ENCODE measurements at places on chromosomes 1 and 21.

DNA sequence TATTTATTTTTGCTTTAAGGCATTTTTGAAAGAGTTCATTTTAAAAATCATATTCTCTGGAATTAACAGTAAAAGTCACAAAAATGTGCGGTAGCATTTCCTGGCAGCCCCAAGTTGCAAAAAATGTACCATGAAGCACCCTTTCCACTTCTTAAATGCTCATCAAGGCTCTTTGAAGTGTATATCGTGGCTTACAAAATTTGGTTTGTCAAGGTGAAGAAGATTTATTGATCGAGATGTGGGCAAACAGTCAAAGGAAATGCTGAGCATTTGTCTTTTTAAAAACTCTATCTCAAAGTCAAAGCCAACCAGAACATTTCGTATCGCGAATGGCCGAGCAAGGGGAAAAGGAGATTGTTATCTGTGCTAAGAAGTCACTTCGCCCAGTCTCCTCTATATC is 277.5 kb upstream of the KAZN start:
- DNase-seq, result no peak

GRCh38 chr1:182784556-182785171 is 4.9 kb upstream of the NPL start:
- peak; percentile 46 for DNase-seq

DNA sequence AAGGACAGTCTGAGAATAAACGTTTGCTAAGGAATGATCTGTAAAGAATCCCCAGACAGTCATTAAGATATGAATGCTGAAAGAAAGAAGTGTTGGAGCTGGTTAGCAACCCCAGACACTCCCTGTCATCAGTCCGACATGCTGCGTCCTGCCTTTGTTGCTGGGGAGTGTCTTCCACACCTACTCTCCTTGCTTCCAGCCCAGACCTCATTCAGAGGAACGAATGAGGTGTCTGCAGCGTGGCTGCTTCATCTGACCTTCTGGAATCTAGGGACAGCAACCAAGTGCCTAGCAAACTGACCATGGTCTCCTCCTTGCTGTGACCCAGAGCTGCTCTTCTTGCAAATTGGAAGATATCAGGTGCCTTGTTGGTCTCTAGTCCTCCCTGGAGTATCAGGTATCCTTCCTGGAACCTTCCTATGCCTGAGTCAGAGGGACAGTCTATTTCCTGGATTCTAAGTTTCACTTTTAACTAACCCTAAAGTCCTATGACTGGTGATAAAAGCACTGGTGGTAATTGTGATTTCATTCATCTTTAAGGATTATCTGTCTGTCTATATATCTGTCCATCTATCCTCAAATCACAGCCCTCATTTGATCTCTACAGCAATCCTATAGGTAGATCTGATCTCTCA is 45.3 kb downstream of the NFASC start:
- no peak for DNase-seq

GRCh38 chr1:116152950-116153691 is 41.9 kb downstream of the MAB21L3 start:
- DNase-seq, result no peak

- DNase-seq, result no peak
Measured at GRCh38 chr1:198775606-198776005, 136.8 kb downstream of the PTPRC start.

DNA sequence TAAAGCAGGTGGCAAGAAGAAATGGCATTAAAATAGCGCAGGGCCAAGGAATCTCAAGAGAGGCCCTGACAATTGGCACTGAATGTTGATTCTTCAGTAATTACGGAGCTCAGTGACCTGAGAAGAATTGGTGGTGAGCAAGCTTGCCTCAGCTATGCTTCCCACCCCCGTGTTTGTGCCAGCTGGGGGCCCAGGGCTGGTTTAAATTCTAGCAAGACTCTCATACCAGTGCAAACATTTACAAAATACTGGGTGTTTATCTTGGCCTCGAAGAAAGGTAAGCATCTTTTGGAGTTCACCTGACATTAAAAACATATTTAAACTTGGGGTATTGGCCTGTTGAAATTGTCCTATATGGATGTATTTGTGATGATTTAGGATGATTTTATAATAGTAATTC is 296.7 kb upstream of the USP25 start:
- DNase-seq, result no peak

- DNase-seq, result no peak
Measured at GRCh38 chr21:29029524-29029923, 5.1 kb downstream of the USP16 start.
